Naive thymus-derived CD8-positive, alpha-beta T cell (primary cell): ENCODE measurements at places on chromosomes 2 and 18.

DNA sequence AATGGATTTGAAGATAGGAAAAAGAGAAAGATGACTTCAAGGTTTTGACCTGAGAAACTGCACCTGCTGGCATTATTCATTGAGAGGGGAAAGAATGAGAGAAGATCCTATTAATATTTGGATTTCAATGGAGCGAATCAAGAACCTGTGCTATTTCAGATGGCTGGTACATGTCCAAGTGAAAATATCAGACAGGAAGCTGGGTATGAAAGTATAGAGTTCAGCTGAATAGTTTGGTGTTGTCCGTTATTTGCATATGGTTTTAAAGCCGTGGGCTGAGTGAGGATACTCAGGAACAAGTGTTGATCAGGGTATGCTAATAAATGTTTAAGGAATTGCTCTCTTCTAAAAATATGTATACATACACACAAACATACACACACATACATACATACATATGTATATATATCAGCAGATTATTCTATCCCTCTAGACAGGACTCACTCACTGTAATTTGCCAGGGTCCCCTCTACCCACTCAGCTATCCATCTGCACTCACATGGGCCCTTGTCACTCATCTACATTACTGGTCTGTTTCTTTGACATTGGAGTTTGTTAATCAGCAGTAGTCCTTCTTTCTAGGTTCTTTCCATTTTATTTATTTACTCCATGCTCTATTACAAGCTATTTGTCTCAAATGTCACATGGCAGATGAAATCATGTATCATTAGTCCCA, 33.9 kb upstream of the IKZF2 start:
- no peak for DNase-seq

DNA sequence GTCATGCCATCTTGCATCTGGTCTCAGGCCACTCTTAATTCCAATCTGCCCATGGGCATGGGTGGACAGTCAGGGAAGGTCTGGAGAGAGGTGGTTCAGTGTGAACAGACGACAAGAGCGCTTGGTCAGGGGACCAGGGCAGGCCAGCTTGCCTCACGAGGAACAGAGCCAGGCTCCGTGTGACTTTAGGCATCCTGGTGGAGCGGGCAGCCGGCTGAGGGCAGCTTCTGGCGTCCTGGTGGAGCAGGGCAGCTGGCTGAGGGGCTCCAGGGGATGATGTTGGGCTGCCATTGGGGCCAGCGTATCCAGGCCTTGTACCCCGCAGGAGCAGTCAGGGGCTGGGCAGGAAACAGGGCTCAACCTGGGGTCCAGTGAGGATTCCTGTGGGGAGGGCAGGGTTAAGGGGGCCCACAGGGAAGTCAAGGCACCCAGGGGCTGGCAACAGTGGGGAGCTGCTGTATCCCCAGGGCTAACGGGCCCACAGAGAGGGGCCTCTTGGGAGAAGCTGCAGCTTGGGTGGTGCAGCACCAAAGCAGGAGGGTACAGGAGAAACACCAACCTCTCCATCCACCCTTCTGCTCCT, 197.9 kb upstream of the TWIST2 start:
- no peak for DNase-seq

GRCh38 chr2:152560166-152560565, 157.1 kb downstream of the PRPF40A start:
- DNase-seq = no peak

DNA sequence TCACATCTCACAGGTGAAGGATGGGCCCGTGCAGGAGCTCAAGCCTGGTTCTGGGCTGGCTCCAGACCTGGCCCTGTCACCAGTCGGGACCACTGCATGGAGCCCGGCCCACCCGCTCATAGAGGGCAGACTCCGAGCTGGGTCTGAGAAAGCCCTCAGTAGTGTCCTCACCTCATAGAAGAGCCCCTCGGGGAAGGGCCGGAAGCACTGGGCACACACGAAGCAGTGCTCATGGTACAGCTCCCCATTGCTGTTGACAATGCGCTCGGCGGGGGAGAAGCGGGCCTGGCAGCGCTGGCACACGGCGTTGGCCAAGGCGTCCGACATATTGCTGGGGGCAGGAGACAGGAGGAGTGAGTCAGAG, 11.3 kb downstream of the GPR17 start:
- DNase-seq = no peak

DNA sequence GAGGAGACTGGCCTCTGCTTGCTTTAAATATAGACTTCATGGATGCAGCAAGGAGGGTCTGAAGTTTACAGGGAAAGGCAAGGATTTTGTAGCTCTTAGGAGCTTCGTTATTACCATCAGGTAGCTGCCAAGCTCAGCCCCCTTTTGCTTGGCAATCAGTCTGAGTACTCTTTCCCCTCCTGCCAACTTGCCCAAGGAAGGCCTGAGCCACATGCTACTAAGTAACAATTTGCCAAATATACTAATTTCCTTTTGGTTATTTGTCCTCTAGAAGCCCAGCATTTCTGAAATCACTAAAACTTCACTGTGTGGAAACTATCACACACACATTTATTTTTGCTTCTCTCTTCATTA, 85.5 kb upstream of the ITPRID2 start:
- DNase-seq = no peak

- DNase-seq = no peak
Measured at GRCh38 chr2:143551971-143552650, 422.9 kb downstream of the ARHGAP15 start.

DNA sequence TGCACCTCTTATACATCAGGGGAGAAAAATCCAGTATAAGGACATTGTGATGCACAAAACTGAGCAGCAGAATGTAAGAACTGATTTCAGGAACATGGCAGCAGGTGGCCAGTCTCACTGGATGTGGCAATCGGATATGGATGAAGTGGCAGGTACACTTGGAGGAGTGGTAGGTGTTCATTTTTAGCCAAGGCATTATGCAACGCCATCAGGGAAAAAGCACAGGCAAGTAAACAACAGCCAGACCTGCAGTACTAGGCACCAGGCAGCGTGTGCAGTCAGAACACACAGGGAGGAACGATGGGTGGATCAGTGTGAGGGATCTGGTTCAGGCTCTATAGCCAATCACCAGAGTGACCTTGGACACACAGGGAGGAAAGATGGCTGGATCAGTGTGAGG, 77.4 kb upstream of the GCFC2 start:
- no peak for DNase-seq

DNA sequence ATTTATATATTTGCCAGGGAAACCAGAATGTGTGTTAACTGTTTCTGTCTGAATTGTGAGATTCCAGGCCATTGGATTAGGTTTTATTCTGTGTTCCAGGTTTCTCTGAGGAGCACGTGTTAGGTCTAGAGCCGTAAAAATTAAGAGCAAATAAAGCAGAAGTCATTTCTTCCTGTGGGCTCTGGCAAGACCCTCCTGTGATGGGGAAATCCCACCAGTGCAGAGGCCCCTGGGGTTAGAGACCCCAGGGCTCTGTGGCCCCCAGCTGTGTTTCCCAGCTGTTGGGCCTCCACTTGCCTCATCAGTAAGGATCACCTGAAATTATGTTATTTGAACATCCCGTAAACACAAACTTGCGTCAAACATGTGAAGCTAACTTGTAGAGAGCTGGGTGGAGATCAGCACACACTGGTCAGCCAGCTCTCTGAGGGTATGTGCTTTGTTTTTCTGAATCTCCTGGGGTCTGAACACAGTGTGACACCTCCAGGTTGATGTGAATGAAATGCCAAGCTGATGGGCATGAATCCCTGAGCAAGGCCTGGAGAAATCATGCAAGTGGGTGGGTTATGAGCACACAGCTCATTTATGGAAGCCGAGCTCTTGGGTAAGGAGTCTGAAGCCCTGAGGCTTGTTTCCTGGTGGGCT, 50.3 kb downstream of the HK2 start:
- DNase-seq = no peak

DNA sequence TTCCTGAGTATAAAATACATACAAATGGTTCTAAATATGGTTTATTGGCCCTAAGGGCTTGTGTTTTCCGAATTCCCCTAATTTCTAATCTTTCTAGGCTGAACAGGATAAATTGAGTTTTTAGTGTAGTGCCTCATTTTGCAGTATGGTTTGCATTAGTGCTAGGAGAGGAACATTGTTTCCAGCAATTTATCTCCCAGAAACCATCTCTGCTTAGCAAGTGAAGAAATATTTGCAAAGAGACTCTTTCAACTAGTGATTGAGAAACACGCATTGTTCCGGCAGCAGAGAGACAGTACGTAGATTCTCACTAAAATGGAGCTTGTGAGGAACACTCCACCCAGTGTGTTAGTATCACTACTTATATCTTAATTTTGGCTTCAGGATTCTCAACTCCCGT, 177.8 kb upstream of the EPAS1 start:
- DNase-seq = no peak

- DNase-seq = no peak
Measured at GRCh38 chr2:59389240-59389639, 1148.1 kb upstream of the FANCL start.

GRCh38 chr2:184971546-184972068, 373.3 kb downstream of the ZNF804A start:
- DNase-seq = no peak

DNA sequence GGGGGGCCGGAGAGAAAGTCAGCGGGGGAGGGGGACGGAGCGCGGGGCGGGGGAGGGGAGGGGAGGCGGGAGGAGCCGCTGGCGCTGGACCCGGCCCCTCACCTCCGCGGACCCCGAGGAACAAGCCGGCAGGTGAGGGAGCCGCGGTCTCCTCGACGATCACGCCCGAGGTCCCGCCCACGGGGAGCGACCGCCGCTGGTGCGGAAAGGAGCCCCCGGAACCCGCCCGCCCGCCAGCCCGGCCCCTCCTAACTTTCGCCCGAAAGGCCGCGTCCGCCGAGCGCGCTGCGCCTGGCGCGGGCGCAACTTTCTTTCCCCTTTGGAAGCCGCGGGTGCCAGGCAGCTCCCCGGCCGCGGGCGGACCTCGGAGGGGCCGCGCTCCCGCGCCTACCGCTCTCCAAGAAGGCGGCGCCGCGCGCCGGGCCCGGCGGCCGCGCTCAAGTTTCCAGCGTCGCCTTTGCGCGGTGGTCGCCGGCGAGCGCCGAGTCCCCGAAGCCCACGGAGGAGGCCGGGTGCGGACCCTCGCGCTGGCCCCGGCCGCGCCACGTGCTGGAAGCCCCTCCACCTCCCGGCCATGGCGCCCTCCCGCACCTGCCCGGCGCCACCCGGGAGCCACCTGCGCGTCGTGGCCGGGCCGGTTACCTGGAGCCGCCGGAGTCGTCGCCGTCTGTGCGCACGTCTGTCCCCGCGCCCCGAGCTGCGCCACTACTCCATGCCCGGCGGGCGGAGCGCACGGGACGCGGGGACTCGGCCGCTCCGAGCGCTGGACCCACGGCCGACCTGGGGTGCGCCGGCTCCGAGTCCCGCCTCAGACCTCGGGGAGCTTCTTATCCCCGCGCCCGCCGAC, at the start of gene ALKAL2:
Gene ALKAL2 (minus strand): TSS at position 181 of the 847 bp plus-strand sequence. CDS start 256 bp downstream, outside the sequence.
- no peak for DNase-seq

GRCh38 chr2:208529796-208530195, 123.2 kb downstream of the PTH2R start:
- no peak for DNase-seq
